ENCODE measurements at places on chromosomes 7 and 10.

DNA sequence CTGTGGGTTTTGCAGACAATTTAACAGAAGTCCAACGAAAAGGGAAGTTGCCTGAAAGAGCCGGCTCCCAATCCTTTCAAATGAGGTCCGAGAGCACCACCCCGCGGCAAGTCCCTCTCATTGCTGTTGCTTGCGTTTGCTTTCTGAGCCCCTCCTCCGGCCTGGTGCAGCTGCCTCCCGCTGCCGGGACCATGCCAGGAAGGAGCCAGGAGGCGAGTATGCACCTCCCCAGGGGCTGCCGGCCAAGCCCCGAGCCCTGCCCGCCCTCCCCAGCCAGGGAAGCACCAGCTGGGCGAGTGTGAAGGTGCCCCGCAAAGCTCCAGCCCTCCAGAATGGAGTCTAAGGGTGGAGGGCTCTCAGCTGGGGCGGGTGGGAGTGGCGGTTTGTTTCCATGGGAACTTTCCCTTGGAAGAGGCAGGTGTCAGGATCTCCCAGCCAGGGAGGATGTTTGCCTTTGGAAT lies 25.8 kb upstream of the PPP2R2D start:
- peak; percentile 35 for DNase-seq

- DNase-seq, result no peak
Measured at GRCh38 chr10:8035006-8035640, 19.4 kb upstream of the GATA3 start.

DNA sequence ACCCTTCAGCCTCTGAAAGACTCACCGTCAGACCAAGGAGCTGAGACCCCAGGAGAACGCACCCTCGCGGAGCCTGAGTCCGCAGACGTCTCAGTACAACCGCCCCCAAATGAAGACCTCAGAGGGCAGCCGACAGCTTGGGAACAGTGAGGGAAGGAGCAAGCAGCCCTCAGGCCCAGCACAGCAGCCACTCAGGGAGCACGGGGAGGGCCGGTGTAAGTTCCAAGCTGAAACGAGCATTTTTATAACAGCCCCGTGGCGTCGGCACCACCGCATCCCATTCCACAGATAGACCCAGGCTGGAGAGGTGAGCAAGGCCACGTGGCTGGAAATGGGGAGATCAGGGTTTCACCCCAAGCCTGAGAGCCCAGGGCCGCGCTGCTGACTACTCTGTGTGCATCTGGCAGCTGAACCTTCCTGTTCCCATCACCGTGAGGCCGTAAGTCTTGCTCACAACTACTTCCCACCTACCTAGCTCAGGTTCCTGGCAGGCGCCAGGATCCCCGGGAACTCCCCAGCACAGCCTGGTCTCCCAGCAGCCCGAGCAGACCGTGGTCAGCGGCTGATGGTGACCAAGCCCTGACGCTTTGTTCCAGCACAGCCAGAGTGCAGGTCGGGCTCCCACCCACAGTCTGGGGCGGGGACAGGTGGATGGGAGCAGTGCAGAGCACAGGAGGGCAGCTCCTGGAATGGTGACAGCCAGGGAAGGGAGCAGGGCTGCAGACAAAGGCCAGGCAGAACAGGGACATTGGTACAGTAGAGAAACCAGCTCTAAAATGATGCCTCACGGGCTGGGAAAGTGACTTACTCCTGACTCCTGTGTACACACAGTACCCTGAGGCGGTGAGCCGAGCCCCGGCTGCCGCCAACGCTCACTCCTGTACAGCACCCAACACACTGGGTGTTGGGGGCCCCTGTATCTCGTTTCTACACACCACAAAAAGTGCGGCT lies 6.1 kb upstream of the NOM1 start:
- DNase-seq, result no peak

GRCh38 chr10:62666275-62666674 lies 138.2 kb upstream of the ADO start:
- DNase-seq, result no peak

- no peak for DNase-seq
Measured at GRCh38 chr10:23198940-23199767, 7.0 kb downstream of the PTF1A start.

DNA sequence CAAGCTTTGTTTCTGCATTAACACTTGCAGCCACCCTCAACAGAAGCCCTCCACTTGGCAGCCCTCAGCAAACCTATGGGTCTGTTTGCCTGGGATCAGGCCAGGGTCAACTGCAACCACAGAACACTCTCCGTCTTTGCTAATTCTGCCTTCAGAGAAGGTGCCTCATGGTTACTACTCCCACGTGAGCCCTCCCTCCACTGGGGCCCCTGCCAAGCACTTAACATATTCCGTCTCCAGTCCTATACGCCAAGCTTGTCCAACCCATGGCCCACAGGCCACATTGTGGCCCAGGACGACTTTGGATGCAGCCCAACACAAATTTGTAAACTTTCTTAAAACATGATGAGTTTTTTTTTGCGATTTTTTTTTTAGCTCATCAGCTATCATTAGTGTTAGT lies 54.7 kb downstream of the HSPA12A start:
- DNase-seq, result no peak

DNA sequence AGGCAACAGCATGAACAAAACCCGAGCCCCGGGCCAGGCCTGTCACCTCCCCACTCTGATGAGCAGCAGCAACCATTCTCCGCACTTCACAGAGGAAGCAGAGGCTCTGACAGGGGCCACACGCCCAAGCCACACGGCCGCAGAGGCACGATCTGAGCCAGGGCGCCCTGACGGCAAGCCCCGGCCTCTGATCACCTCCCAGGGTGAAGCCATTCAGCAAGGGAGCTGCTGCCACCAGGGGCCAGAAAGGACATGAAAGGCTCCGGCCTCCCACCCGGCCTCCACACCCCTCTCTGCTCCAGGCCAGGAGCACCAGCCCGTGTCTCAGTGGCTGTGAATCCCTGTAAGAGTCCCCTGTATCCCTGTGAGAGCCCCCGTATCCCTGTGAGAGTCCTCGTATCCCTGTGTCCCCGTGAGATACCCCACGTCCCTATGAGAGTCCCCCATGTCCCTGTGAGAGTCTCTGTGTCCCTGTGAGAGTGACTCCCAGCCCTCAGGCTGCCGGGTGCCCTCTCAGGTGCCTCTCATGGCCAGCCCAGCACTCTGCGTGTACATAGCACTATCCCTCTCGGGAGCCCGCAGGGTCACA lies 187.8 kb downstream of the MAD1L1 start:
- no peak for DNase-seq

DNA sequence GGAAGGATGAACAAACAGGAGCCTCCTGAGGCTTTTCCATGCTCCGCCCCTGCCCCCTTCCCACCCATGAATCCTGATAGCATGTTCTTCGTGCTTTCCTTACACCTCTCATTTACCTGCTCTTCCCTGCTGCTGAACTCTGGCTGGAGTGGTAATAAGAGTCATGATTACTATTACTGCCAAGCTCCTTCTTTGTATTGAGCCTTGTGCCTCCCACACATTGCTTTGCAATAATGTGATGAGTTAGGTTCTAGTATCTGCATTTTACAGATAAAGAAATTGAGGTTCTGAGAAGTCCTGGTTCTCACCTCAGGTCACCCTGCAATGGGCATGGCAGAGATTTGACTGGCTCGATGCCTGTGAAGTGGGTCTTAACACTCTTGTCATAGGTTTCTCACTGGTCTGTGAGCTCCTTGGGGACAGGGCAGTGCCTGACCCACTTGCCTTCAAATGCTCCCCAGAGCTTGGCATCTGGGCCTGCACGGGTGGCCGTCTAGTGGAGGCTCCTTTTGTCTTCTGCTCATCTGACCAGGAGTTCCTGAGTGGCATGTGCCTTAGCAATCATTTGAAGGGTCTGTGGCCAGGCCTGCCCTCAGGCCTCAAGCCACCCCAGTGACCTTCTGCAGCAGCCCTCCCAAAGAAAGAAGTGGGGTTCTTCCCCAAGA lies 309.2 kb upstream of the ZMIZ1 start:
- no peak for DNase-seq

GRCh38 chr7:11127114-11127785 lies 153.6 kb downstream of the PHF14 start:
- DNase-seq, result peak; percentile 1

GRCh38 chr7:158273138-158273651 lies 314.4 kb downstream of the PTPRN2 start:
- no peak for DNase-seq

- peak; percentile 85 for DNase-seq
Measured at GRCh38 chr10:112949875-112950507, at the start of gene TCF7L2. Gene TCF7L2, plus strand, starts transcription at chr10:112950247. Its CDS starts 510 bp downstream, at chr10:112950757.

GRCh38 chr10:51629934-51630639 lies 69.3 kb downstream of the CSTF2T start:
- no peak for DNase-seq

DNA sequence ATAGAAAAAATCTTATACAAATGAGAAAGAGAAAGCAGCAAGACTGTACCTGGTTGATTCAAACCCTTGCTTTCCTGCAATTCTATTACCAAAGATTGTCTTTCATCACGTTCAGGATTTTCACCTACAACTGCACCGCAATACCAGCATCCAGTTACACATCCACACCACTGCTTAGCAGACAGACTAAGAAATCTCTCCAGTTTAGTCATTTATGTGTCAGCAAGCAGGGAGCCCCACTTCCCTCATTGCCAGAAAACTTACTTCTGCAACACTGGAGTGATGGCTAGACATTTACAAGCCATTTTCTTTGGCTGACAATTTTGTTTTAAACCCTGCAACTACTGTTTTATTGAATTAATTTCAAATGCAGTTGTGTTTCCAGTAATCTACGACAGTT lies 359.6 kb upstream of the MEOX2 start:
- DNase-seq, result no peak

- DNase-seq, result no peak
Measured at GRCh38 chr7:68613897-68614296, 984.4 kb upstream of the AUTS2 start.

DNA sequence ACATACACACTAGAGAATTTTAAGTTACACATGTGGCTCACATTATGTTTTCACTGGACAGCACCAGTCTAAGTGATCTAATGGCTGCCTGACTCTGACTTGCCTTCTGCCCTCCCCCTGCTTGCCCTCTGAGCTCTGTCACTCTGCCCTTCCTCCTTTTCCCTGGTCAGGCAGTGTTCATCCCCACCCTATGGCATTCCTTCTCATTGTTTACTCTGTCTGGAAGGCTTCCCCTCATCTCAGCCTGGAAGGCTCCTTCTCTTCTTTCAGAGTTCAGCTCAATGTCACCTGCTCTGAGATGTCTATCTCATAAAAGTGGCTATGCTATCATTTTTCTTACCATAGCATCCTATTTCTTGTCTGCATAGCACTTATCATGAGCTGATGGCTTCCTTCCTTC lies 305.7 kb downstream of the BMPER start:
- no peak for DNase-seq

- DNase-seq, result no peak
Measured at GRCh38 chr10:17533731-17534130, 79.3 kb upstream of the ST8SIA6 start.

- no peak for DNase-seq
Measured at GRCh38 chr7:24133691-24134090, 150.3 kb upstream of the NPY start.

GRCh38 chr10:94677691-94678090 lies 5.8 kb upstream of the CYP2C18 start:
- no peak for DNase-seq

DNA sequence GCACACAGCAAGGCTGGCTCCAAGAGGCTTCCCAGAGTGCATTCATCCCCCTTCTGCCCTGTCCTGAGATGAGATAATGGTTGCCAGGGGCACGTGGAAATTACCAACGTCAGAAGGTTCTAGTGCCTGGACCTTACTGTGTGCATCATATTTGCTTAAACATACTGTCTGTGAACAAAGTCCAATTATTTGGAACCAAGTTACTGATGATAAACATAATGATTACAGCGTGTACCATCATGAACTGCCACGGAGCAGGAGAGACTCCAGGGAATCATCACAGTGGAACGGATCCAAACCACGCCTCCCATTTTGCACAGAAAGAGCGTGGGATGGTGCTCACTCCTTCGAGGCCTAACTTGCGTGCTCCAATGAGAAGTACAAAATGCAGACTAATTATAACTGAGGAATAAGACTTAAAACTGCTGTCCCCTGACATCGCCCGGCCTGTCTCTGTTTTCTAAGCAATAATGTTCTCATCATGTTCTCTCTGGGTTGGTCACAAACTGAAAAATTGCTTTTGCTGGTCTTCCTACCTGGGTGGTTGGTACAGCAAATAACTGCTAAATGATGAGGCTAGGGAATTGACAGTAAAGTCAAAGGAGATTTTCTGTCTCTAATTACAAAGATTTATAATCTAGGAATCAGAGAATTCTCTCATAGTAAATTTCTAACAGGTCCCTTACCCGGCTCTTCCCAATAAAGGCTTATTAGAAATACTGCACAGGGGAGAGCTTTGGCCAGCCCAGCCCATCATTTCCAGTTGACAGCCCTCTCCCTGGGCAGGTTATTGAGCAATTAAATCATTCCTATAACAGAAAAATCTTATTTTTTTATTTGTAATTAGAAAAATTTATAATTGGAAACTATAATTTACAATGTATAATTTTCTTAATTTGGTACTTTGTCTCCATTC lies 182.2 kb downstream of the CAMK1D start:
- no peak for DNase-seq

GRCh38 chr10:116741391-116742351 lies 695 bp downstream of the HSPA12A start:
- DNase-seq, result peak; percentile 9

- DNase-seq, result no peak
Measured at GRCh38 chr10:46094931-46095750, 49.1 kb upstream of the MSMB start.

DNA sequence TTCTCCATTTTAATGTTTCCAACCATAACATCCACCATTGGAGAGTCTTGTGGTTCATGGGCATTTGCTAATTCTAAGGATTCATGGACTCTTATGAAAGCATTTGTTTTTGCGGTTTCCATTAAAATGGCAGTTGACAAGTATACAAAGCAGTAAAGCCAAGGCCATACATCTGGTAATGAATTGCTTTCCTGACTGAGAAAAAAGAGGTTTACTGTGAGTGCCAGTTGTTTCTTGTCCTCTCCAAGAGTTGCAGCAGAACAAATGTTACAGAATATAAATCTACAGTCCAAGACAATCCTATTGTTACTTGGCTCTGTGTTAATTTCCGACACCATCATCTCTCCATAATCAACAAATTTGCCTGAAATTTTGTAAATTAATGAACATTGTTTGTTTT lies 261.3 kb downstream of the SORCS1 start:
- DNase-seq, result no peak

GRCh38 chr10:6300106-6300783 lies 97.5 kb downstream of the PFKFB3 start:
- peak; percentile 18 for DNase-seq

- no peak for DNase-seq
Measured at GRCh38 chr10:113226399-113226798, 276.4 kb downstream of the TCF7L2 start.

GRCh38 chr10:97498841-97499560 lies at the start of gene UBTD1:
Gene UBTD1, plus strand, starts transcription at chr10:97498924. Its CDS starts 280 bp downstream, at chr10:97499204.
- DNase-seq, result peak; percentile 33

Data from CD8-positive, alpha-beta T cell (primary cell).